ENCODE measurements at places on chromosomes 13 and 19. TPM values are rescaled to one million over a fixed set of nuclear protein-coding genes. Genes with fewer than 3 reads are reported as not detected.

Gene ACTMAP
- polyA plus RNA-seq, result 4.1 TPM

Gene ONECUT3
- not detected for polyA plus RNA-seq

Gene LHFPL6
- polyA plus RNA-seq, result 15.5 TPM

Gene TNFSF13B
- 0.13 TPM for polyA plus RNA-seq

Gene ZNF554
- polyA plus RNA-seq, result 1.4 TPM

Gene GPR183
- polyA plus RNA-seq, result not detected

Gene FAM216B
- not detected for polyA plus RNA-seq

Gene RFPL4AL1
- not detected for polyA plus RNA-seq

Gene ZSCAN4
- 0.06 TPM for polyA plus RNA-seq

Gene COMP
- not detected for polyA plus RNA-seq

Gene C19orf85
- polyA plus RNA-seq, result not detected

Gene FFAR1
- polyA plus RNA-seq, result not detected

Measured in foreskin keratinocyte (primary cell).